ENCODE measurements at places on chromosomes 12 and 14.

DNA sequence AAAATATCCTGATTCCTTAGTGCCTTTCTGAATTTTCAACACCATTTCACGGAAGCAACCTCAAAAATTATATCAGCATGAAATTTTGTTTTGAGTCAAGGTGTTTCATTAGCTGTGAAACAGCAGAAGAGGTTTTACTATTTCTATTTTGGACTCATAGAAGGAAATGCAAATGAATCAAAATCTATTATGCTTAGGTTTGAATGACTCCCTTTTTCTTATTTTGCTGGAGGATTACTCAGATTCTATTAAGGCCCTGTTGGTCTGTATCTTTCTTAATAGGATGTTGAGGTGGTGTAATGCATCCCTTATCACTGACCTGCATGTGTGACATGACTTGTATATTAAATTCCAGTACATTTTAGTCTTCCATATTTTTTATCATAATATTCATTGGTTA lies 165.8 kb downstream of the TMTC2 start:
- DNase-seq = no peak

- DNase-seq = peak; percentile 37
Observed at GRCh38 chr14:69260861-69261564, 1.1 kb downstream of the GALNT16 start.

GRCh38 chr12:2681450-2682205 lies 113.1 kb upstream of the FKBP4 start:
- DNase-seq = no peak

GRCh38 chr14:98008381-98009113 lies 1211.4 kb downstream of the VRK1 start:
- no peak for DNase-seq

GRCh38 chr12:64042911-64043310 lies 179.2 kb downstream of the KICS2 start:
- no peak for DNase-seq

DNA sequence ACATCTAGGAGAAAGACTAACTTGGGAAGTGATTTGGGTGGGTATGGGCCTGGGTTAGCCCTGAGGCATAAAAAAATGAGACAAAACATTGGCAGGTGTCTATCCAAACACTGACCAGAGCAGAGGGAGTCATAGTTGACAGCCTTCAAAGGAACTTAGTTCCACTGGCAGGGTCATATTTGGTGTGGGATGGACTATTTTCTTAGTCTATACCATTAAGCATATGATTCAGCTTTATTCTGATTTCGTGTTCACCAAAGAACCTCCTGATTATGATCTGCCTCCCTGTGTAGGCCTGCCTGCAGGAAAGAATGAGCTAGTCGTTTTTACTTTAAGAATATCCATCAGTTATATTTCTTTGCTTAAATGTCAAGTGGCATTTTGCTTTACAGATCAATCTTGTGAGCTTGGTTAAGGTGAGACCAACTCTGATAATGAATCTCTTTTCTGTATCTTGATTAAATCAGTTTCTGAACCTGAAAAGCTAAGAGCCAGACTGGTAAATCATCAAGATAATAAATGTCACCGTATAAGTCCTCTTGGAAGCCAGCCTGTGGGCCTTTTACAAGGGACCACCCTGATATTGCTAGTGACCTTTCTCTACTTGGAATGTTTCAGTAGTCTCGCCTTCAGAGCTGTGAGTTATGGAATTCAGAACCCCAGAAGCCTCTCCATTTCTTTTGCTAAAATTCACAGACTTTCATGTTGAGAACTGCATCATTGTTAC lies 182.9 kb downstream of the MON2 start:
- no peak for DNase-seq

DNA sequence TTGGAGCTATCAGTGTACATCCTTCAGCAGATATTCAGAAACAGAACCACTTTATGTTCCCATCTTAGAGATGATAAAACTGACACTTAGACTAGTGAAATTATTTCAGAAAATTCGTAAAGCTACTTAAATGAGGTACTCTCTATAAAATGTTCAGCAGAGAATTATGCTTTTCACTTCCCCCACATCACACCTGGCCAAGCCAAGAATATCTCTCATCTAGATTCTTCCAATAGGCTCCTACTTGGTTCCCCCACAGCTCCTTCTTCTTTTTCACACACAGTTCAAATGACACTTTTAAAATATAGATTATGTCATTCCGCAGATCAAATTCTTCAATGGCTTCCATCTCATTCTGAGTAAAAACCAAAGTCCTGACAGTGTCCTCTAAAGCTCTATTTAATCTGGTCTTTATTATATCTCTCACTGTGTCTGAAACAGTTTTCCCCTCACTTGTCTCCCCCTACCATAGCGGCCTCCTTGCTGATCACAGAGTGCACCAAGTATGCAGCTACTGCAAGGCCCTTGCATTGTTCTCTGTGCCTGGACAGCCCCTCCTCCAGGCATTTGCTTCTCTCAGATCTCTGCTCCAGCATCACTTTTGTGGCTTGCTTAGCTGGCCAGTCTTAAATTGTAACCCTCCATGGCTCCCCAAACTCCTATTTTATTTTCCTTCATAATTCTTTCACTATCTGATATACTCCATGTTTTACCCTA lies 736.8 kb upstream of the USP15 start:
- no peak for DNase-seq

GRCh38 chr12:67419810-67420209 lies 150.7 kb downstream of the CAND1 start:
- DNase-seq = no peak

DNA sequence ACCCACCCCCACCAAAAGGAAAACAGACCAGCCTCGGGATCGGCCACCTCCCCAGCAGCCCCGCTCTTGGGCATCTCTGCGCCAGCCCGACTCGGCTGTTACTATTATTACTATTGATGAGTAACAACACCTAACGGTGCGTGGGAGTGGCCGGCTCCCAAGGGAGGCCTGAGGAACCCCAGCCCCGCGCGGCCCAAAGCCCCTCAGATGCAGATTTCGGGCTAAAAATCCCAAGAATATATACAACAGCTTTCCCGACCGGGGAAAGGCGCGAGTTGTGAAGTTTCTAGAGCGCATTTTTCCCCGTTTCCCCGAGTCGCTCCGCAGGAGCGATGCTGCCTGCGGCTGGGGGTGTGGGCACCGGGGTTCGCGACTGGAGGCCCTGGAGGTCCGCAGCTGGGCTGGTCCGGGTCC lies 565 bp downstream of the NT5DC3 start:
- DNase-seq = no peak

GRCh38 chr14:89447182-89447944 lies 30.3 kb upstream of the FOXN3 start:
- DNase-seq = no peak

DNA sequence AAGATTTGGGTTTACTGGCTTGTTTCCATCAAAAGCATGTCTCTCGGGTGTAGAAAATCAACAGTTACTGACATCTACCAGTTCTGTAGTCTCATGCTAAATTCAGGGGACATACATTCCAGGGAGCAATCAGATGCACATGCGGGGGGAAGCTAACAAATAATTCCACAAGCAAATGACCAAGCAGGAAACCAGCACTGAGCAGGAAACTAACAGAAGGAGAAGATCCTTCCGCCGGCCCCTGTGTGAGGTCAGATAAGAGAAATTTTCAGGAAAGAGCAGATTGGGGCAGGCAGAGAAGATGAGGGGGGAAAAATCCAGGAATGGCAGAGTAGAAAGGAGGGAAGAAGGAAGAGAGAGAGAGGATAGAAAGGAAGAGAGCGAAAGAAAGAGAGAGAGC lies 127.6 kb upstream of the TMCC3 start:
- no peak for DNase-seq

DNA sequence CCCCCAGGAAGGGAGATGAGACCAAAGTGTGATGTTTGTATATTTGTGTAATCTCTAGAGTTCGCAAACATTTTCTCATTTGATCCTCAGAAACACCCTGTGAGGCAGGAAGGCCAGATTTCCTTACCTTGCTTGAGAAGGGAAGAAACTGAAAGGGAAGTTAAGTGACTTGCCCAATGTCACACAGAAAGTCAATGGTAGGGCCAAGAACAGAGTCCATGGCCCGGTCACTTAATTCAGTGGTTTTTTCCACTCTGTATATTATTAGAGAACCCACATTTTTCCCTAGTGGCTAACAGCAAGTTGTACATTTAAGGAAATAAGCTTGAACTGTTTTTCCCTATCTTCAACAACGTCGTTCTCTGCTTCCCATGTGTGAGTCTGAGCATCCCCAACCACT lies 25.6 kb upstream of the CHPT1 start:
- no peak for DNase-seq

GRCh38 chr14:42045383-42045782 lies 438.7 kb downstream of the LRFN5 start:
- no peak for DNase-seq

DNA sequence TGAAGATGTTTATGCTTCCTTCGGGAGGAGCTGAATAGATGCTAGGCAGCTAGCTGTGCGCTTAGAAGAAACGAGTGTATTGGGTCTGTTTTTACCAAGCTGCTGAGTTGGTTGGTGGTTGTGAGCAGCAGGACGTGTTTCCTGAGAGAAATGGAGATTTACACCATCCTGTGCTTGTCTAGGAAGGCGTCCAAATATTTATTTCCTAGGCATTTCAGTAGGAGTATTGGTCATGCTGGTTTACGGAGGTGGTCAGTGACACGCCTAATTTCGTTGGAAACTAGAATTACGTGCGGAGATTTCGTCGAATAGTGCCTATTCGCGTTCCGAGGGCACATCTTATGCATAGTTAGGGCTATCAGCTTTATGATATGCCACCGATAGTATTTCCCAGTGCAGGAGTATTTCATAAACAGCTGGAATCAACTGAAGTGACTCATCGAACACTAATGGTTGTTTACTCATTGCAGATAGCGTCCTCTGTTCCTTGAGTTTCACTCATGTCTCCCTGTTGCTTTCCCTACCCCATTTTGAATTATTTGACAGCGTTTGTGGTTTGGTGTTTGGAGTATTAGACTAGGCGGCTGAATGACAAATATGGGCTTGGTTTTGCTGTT lies 780 bp downstream of the TBC1D15 start:
- no peak for DNase-seq

DNA sequence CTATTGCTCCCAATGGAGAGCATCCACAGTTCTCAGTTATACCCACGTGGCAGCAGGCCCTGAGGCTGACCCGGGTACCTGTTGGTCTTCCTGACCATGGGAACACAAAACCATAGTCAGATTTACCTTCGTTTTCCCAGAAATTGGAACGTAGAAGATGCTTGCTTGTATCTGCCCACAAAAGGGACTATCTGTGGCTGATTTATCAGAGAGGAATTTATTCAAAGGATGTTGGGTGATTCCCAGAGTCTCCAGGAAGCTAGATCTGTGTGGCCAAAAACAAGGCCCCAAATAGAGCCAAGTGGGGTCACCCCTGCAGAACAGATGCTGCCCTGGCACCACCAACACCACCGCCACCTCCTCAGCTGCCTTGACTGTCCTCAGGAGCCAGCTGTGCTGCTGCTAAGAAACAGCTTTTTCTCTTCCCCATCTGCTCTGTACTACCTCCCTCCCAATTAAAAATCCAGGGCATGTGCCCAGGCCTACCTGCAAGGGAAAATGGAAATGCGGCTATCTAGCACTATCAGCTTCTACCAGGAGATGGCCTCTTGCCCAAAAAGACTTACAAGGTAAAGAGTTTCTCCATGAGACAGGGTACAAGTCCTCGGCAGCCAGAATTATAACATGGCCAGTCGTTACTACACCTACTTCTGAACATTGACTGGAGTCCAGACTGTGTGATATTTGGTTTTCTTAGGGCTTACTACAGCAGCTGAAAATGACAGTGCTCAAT lies 128.6 kb upstream of the PLEKHG7 start:
- no peak for DNase-seq

DNA sequence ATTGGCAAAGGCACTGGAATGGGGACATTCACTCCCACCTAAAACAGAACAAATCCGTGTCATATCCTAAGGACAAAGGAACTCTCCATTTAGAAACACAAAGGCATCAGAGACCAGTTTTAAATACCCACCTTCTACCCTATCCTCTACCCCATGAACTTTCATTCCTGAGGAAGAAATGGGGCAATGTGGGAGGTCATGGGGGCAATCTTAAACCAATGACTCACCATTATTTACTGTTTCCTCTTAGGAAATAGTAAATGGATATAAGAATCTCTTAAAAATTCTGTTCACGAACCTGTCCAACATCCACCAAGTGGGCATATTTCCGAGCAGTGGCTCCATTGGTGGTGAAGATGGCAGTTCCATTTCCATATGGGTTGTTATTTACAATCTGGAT lies 19.4 kb downstream of the ALDH6A1 start:
- no peak for DNase-seq

DNA sequence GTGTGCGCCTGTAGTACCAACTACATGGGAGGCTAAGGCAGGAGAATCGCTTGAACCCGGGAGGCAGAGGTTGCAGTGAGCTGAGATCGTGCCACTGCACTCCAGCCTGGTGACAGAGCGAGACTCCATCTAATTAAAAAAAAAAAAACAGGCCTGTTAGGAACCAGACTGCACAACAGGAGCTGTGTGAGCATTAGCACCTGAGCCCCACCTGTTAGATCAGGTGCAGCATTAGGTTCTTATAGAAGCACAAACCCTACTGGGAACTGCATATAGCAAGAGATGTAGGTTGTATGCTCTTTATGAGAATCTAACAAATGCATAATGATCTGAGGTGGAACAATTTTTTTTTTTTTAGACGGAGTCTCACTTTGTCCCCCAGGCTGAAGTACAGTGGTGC lies 8.6 kb downstream of the ATXN2 start:
- DNase-seq = no peak

GRCh38 chr14:97649752-97650151 lies 852.6 kb downstream of the VRK1 start:
- DNase-seq = no peak

- no peak for DNase-seq
Observed at GRCh38 chr12:54522243-54522642, 24.7 kb downstream of the NCKAP1L start.

DNA sequence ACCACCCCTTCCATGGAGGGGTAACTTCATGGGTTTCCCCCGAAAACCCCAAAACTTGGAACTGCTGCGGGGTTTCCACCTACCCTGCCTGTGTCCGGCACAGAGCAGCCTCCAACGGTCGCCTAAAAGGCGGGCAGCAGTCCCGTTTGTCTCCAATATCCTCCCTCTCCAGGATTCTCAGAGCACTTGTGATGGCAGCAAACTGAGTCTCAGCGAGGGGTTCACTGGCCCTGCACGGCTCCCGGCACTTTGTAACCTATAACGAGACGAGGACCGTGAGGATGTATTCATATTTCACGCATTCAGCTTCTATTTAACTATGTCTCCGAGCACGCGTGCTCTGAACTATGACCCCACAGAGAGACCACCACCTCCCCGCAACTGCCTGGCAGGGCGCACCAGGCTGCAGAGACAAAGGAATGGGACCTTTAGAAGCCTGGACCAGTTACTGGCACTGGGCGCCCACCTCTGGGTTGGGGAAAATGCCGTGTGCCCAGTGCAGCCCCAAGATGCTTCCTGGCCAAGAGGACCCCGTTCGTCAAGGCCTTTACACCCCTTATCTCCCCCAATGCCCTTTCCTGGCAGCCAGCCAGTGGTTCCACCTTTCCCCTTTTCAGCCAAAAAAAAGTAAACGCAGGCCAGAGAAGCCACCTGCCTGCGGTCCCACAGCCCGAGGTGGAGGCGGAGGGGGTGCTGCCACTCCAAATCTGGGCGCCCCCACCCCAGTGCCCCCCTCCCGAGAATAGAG lies 173.1 kb upstream of the RTL1 start:
- no peak for DNase-seq

All from NCI-H187 (cell line).